ENCODE measurements at places on chromosomes 4 and X.

DNA sequence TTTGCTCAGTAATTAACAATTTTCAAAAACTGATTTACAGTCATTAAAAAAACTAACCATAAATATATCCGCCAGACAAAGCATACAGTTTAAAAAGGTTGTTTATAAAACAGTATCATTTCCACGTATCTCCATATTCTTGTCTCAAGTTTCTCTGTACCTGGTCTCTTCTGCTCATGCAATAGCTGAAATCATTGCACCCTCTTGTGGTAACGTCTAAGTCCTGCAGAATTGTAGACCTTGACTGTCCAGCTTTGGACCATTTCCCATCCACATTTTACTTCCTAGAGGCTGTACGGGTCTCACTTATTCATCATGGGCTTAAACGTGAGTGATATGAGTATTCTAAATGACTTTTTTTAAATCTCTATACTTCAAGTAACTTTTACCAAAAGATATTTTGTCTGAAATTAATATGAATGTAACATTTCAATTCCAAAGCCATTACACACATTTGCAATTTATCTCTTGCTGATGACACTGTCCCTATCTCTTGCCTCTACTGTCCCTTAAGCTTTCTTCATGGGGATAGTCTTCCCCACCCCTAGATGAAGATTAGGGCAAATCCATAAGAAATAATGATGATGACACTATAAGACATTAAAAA is 118.5 kb downstream of the BTC start:
- DNase-seq = no peak

- no peak for DNase-seq
These were observed 19.5 kb upstream of the HADH start for GRCh38 chr4:107970063-107970798.

DNA sequence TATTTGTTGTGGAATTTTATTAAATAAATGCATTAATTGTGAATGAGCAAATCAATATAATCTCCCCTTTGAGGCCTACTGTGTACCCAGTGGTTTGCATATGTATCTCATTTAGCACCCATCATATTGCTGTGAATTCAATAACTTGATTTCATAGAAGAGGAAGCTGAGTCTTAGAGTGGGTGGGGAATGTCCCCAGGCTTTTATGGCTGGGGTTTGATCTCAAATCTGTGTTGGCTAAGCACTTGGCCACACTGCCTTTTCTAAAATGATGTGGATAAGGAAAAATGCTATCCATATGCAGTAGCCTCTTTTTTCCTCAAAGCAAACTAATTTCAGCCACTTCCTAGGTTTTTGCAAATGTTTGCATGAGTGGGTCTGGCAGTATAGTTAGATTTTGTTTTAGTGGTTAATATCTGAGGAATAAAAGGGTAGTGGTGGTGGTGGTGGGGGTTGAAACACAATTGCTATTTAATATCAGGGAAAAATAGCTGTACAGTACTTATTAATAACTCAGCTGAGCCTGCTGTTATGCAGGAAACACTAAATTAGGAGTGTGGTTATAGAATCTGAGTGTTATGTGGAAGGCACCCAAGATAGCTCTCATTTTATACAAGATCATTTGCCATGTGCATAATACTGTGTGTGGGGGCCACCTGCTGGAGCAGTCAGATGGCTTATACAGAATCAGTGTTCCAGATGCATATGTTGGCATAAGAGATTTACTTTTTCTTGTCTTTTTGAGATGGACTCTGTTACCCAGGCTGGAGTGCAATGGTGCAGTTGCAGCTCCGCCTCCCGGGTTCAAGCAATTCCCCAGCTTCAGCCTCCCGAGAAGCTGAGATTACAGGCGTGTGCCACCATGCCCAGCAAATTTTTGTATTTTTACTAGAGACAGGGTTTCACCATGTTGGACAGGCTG is 108.0 kb downstream of the TMEM131L start:
- peak; percentile 41 for DNase-seq

DNA sequence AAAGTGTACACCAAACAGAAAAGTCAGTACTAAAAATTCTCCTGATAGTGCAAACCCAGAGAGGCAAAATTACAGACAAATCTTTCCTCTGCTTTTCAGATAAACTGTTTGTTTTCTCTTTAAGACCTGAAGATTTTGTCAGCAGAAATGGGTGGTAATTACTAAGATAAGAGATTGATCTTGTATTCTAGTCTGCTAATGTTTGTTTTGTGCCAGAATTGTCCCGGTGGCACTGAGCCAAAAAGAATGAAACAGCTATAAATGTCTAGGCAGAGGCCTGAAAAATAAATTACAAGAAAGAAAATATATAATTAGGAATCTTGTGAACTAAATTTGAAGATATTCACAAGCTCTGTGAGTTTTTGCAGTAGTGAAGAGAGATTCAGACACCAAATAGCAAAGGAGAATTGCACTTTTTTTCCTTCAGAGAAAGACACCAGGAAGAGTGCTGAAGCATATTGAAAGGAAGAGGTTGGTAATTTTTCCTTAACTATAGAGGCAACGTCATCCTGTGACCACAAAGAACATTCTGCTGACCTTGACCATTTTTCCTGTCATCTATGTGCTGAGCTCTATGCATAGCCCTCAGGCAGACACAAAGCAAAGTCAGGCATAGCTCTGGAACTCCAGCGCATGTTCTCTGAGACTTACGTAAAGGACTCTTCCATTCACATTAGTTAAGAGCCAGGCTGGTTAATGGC is 314.5 kb upstream of the RASGEF1B start:
- DNase-seq = no peak

DNA sequence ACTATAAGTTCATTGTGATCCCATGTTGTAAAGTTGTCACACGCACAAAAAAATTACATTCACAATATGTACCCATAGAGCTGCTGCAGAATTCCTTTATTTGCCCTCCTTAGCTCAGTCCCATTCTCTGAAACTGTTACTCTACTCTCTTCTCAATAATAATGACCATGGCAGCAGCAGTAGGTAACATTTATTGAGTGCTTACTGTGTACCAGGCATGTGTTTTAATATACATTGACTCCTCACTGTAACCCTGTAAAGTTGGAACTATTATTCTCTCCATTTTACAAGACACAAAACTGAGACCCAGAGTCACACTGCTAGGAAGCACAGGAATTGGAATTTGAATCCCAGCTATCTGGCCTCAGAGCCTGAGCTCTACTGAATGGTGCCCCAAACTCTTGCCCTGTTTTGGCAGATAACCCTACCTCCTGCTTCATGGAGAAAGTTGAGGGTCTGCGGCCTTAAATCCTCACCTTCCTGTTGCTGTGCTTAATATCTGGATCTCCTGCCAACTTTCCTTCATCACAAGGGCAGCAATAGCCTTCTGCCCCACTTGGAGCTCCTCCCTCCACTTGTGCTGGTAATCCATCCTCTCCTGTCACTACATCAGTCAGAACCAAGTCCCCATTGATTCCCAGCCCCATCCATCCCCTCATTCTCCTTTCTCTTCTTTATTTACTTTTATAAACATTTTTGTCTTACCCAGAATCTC is 20.8 kb downstream of the GK start:
- no peak for DNase-seq

DNA sequence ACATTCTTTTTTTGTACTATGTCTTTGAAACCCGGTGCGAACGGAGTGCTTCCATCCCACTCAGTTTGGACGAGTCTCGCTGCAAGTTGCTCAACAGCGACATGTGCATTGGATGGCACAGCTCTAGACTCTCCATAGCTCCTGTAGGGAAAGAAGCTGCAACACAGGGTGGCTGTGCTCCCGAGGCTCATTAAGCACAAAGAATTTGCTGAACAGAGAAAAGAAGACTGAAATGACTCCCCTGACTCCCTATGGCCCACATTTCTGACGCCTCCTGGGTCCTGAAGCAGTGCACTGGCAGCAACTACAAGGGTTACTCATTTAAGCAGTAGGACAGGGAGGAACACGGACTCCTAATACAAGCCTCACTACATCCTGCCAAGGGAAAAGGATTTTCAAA is 127.4 kb downstream of the SH3RF1 start:
- no peak for DNase-seq

DNA sequence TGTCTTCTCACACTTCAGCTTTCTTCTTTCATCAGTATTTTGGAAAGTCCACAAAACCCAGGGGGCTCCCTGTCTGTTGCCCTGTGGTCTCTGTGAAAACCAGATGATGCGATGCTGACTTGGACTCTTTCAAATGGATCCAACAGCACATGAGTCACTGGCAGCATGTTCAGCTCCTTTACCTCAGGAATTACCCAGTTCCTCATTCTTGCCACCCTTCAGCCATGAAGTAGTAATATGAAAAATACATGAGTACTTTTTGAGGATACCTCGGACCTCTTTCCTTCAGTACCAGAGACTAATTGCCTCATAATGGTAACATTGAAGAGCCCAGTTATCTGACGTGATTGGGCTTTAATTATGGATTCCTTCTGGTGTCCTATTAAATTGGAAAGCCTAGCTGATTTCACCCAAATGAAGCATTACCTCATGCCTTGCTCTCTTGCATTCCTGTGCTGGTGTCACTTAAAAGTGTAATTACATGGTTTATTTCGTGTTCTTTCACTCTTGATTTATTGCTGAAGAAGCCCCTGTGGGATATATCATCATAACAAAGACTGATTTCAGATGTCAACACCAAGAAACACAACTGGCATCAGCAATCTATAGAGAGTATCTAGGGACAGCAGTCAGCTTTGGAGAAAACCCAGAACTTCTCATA is 63.4 kb downstream of the NFKB1 start:
- DNase-seq = peak; percentile 38

DNA sequence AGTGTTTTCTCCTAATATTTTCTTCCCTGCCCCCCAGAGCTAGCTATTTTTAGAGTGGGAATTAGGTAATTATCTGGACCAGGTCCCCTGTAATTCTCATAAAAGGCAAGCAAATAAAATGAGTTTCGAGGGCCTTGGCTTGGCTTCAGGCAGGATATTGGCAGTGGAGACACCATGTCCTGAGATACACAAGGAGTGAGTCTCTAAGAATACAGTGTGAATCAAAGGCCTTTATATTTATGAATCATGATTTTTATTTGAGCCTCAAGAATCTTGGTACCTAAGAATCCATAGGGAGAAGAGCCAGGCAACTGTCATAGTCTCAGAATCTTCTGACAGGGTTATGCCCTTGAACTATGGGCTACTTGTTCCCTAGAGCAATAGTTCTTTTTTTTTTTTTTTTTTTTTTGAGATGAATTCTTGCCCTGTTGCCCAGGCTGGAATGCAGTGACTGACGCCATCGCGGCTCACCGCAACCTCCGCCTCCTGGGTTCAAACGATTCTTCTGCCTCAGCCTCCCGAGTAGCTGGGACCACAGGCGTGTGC is 205.4 kb downstream of the LDB2 start:
- DNase-seq = no peak

GRCh38 chr4:142933207-142933606 is 87.1 kb upstream of the INPP4B start:
- DNase-seq = peak; percentile 6

DNA sequence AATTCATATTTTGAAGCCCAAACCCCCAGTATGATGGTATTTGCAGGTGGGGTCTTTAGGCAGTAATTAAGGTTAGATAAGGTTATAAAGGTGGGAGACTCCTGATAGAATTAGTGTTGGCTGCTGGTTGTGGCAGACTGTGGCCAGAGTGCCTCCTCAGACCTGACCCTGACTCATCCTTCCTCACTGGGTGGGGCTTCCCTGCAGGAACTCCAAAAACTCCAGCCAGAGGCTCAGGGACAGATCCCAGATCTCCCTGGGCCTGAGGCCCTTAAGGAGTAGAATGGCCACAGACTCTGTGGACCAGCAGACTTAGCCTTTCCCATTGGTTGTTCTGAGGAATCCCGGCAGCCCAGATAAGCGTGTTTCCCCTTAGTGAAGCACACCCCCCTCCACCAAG is 463.0 kb upstream of the CPEB2 start:
- DNase-seq = no peak

- DNase-seq = no peak
These were observed 8.6 kb upstream of the CCDC149 start for GRCh38 chr4:24921491-24921890.

GRCh38 chrX:357693-358471 is 28.8 kb downstream of the PPP2R3B start:
- DNase-seq = peak; percentile 69

DNA sequence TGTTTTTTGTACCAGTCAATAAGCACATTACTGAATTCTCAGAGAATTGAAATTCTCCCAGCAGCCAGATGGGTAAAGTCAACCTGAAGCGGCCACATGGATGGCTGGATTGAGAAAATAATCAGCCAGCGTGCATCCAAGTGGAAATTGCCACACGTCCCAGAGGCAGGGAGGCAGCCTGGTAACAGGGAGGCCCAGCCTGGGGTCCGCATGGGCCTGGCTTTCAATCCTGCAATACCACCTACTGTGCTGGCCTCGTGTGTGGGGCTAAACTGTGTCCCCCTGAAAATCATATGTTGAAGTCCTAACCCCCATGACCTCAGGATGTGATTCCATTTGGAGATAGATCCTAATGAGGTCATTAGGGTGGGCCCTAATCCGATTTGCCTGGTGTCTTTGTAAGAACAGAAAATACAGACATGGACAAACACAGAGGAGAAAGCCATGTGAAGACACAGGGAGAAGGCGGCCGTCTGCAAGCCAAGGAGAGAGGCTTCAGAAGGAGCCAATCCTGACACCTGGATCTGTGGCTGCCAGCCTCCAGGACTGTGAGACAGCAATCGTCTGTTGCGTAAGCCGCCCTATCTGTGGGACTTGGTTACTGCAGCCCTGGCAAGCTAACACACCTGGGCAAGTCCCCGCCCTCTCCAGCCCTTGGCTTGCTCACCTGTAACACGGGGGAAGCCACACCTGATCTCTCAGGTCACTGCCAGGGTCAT is 90.3 kb downstream of the JAKMIP1 start:
- DNase-seq = no peak

DNA sequence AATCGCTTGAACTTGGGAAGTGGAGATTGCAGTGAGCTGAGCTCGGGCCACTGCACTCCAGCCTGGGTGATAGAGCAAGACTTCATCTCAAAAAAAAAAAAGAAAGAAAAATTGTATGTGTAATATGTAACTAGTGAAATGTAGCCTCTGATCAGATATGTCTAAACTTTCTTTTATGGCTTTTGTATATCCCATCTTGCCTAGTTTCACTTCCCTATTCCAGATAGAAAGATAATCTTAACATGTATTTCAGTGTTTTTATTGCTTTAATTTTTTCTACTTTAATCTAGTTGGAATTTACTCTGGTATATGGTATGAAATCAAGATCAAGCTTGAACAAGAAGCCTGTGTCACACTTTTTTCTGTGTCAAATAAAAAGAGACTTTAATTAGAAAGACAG is 1.9 kb upstream of the ZNF41 start:
- no peak for DNase-seq

GRCh38 chr4:6290769-6291547 is 21.3 kb downstream of the WFS1 start:
- DNase-seq = no peak

DNA sequence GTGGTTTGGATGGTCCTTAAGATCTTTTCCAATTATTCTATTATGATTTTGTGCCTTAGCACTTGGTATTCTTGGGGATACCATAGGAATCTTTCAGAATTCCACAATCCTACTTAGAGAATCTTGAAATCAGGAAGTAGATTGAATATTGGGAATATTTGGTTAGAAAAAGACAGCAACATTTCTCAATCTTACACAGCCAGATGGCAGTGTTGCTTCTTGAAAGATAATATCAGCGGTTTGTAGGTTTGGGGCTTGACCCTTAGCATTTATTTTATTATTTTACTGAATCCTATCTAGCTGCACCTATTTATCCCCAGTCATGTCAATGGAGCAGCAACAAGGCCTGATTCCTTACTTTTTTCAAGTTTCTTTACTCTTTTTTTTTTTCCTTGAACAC is 28.6 kb downstream of the MAGEB1 start:
- DNase-seq = no peak

Measured in HS-5 (cell line).